ENCODE measurements at places on chromosomes 16 and 17.

- no peak for DNase-seq
Observed at GRCh38 chr17:47831934-47832327, 461 bp downstream of the LRRC46 start.

DNA sequence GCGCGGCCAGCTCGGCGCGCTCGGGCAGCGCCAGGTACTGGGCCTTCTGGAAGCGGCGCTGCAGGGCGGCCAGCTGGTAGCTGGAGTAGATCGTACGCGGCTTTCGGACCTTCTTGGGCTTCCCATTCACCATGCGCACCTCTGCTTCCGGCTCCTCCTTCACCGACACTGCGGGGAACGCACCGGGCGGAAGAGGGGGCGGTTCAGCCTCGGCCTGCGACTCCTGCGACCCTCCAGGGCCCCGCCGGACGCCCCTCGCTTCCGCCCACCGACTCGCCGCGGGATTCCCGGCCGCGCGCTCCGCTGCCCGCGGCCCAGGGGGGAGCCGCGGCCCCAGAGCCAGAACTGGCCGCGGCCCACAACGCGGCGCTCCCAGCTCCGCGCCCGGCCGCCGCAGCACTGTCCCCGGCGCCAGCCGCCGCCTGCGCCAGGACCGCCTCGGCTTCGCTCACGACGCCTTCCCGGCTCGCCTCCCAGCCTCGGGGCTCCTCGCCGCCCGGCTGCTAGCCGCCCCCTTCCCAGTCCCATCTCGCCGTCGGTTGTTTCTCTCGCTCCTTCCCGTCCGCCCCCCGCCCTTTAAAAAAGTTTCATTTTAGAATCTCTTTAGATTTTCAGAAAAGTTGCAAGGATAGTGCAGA, 1.5 kb downstream of the DLX3 start:
- no peak for DNase-seq

GRCh38 chr16:13291591-13292333, 390.4 kb downstream of the SHISA9 start:
- DNase-seq, result no peak

- DNase-seq, result no peak
Observed at GRCh38 chr16:64962786-64963185, 159.1 kb downstream of the CDH11 start.

GRCh38 chr17:82361885-82362633, 3.0 kb downstream of the TEX19 start:
- no peak for DNase-seq

GRCh38 chr16:65684230-65684629, 562.4 kb upstream of the CDH11 start:
- DNase-seq, result no peak

- no peak for DNase-seq
Observed at GRCh38 chr17:12406623-12407215, 259.0 kb upstream of the MYOCD start.

GRCh38 chr16:5036228-5037156, 2.8 kb upstream of the NAGPA start:
- no peak for DNase-seq

- no peak for DNase-seq
Observed at GRCh38 chr17:66518677-66519076, 216.3 kb downstream of the PRKCA start.

- DNase-seq, result no peak
Observed at GRCh38 chr16:86388976-86389375, 121.4 kb upstream of the FOXF1 start.

DNA sequence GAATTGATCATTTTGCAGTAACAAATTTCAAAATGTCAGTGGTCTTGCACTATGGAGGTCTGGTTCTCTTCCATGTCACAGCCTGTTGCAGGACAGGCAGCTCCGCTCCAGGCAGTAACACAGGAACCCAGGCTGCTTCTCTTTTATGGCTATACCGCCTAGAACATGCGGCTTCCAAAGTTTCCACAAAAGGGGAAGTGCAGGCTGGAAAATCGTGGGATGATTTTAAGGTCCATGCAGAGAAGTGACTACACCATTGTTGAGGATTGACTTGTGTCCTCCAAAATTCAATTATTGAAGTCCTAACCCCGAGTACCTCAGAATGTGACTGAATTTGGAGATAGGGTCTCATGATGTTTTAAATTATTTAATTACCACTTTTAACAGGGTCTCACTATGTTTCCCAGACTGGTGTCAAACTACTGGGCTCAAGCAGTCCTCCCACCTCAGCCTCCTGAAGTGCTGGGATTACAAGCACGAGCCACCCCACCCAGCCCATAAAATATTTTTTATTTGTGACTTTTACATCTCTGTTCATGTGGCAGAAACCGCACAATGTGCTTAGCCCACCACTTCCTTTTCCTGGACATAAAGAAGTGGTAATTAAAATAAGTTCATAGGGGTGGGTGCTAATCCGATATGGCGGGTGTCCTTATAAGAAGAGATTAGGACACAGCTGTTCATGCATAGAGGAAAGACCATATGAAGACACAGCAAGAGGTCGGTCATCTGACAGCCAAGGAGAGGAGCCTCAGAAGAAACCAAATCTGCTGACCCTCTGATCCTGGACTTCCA, 279.2 kb upstream of the RPL38 start:
- no peak for DNase-seq

DNA sequence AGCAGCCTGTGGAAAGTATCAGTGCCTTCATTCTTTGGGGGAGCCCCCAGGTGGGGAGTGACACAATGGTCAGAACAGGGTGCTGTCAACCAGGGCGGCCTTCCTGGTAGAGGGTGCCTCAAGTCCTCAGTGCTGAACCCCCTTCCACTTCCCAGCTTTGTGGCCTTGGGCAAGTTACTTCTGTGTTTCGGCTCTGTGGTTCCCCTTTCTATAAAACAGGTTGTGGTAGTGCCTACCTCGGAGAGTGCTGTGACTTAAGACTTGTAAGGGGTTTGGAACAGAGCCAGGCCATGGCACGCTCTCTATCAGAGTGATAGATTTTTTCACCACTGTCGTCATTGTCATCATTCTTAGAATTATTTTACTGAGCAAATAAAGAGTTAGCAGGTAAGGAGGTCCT, 141.1 kb downstream of the CCDC182 start:
- no peak for DNase-seq

DNA sequence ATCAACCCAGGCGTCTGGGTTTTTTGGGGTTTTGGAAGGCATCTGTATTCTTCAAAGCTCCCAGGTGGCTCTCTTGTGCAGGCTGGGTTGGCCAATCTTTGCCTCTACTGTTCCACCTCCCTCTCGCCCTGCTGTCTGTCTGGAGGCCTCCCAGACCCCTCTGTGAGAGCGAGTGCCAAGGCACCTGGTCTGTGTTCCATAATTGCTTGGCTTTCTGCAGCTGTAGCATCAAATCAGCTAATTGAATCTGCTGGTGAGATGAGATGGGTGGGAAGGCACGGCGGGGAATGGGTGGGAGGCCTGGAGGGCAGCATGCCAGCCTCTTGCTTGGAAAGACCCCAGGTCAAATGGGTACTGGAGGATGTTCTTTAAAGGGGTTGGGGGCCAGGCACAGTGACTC, 52.5 kb upstream of the CLEC19A start:
- no peak for DNase-seq

- DNase-seq, result no peak
Observed at GRCh38 chr17:38539386-38539785, 66.4 kb downstream of the SRCIN1 start.

- no peak for DNase-seq
Observed at GRCh38 chr16:15427648-15428239, 6.6 kb upstream of the BMERB1 start.
